ENCODE measurements at places on chromosomes 2 and 18.

DNA sequence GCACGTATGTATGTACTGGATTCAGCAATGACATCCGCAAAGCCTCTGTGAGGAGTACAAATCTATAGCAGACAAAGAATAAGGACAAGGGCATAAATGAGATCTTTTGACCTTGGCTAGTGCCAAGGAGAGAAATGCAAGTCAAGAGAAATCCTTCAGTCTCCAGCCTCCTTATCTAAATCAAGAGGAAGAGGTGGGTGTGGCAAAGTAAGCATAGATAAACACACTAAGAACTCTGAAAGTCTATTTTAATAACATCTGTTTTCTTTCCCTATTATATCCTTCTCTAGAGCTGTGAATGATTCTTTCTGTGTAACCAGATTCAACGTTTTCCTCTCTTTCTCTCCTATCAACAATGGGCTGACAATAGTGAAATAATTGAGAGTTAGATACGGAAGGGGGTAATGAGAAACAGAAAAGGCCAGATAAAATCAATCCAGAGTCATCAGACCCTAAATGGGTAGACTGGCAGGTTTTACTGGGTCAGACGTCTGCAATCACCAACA is 118.5 kb upstream of the ZFP36L2 start:
- no peak for DNase-seq

DNA sequence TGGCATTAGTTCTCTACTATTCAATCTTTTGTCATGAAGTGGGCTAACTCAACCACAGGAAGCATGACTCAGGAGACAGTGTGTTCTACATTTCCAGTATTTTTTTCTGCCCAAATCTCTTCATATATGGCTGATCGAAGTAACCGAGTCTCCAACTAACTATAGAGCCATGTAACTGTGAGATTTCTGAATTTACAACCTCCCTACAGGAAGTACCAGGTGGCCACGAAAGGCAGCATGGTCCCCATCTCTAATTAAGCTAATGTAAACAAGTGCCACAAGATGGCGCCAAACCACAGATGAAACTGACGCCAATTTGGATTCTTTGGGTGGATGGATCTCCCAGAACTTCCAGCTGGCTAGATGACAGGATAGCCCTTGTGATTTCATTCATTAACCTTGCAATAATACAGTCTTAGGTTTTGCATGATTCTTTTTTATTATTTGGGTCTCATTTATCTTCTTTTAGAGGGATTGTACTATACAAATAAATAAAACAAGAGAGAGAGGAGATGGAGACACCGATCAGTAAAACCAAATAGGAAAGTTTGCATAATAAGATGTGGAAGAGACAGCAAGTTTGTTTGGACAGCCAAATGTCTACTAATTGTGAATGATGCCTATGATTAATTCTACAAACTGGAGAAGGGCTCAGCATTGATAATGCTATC is 18.3 kb upstream of the ARHGAP15 start:
- DNase-seq: peak; percentile 84

GRCh38 chr2:227612546-227613271 is 1.9 kb downstream of the SCYGR3 start:
- DNase-seq: no peak

GRCh38 chr18:77068321-77069312 is 64.0 kb downstream of the MBP start:
- DNase-seq: no peak

DNA sequence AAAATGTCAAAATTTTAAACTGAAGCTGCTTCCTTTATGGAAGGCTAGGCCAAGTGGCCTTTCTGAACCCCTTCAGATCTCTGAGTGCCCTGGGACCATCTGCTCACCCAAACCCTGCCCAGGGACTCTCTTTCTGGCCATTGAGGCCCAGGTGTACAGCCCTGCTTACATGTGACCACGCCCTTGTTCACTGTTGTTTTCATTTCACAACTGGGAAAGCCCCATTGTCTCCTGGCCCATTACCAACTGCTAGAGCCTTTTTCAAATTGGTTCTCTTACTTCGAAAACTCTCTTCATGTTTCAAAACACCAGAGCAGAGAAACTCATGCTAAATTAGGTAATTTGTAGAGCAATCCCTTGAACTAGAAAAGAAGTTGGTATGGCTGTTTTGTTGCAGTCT is 219.5 kb upstream of the TANK start:
- no peak for DNase-seq

DNA sequence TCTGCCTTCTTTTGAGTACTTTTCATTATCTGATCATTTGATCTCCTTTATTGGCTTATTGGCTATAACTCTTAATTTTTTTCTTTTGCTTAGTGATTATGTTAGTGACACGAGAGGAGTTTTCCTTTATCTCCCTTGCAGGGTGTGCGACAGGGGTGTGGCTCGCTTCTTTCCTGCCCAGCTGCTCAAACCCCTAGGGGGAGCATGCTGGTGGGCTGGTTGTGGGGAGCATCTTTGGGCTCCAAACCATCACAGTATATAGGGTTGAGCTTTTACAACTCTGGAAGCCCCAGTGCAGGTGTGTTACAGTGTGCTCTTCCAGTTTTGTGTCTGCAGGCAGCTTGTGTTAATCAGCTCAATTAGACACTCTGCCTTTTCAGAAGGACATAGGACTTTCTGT is 357.0 kb upstream of the TMEFF2 start:
- no peak for DNase-seq

DNA sequence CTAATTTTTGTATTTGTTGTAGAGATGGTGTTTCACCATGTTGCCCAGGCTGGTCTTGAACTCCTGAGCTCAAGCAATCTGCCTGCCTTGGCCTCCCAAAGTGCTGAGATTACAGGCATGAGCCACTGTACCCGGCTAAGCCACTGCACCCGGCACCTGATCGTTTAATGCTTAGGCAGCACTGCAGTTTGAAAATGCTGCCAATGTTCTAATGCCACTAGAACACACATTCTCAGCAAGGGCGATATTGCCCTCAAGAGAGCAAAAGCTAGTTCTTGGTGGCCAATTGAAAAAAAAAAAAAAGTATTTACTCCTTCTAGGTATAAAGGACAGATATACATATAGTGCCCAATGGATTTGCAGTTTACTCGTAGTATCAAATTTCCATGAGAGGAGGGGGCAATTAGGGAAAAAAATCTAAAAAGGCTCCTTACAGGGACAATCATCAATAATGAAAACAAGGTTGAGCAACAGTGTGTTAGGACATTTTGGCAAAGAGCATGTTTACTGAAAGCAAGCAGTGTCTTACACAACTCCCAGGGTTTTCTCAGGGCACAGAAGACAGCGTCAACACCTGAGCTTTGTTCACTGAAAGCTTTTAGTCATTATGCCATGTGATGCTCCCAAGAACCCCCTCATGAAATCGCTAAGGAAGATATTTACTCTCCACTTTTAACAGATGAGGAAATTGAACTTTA is 199.9 kb upstream of the PKDCC start:
- no peak for DNase-seq

DNA sequence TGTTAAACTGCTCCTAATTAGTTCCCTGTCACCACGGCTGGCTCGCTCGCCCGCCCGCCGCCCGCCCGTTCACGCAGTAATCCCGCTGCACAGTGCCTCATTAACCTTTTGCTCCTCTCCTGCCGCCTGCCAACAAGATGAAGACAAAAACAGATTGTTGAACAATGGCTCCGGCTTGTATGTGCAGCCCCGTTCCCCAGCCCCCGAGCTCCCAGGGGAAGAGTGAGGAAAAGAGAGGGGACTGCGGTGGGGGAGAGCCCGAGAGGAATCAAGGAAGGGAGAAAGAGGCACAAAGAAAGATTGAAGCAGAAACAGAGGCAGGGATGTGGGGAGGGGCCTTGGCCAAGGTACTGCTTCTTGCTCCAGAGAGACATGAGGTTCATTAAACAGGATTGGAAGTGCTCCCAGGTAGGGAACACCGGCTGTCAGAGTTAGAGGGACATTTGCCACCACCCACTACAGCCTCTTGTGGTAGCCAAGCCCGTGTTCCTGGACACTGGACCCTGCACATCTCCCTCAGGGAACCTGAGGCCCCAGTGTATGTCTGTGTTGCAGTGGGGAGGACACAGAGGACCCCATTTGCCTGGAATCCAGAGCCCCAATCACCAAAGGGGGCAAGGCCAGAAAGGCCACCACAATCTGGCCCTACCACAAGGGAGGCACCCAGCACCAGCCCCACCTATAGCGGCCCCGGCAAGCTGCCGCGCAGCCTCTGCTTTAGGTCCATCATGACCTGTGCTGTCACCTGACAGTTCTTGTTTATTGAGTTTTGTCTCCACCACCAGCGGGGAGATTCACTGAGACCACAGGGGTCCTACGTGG is 38.1 kb downstream of the EMX1 start:
- DNase-seq: no peak

DNA sequence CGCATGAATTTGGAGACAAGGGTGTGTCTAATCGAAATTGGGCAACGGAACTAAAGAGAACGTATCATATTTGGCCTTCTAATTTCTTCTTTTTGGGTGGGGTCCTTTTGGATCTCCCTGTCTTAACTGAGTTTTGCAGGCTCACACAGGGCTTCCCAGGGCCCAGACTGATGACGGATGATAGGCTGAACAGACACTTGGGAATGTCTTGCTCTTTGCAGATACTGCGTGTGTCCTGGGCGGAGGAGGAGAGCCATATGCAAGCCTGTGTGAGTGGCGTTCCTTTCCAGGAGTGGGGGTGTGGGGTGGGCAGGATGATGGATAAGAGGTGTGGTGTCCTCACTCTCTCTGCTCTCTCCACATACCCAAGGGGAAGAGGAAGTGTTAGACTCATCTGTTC is 40.1 kb downstream of the TNP1 start:
- no peak for DNase-seq

DNA sequence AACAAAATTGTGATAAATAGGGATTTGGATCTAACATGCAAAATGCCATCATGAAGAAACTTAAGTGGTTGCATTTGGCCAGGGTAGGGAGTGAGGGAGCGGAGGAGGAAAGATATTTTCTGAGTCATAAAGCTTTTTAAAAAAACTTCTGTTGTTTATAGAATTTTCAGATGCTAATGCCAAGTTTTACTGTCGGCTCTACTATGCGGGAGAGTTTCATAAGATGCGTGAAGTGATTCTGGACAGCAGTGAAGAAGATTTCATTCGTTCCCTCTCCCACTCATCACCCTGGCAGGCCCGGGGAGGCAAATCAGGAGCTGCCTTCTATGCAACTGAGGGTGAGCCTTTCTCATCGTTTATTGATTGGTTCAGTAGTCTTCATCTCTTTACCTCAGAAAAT is 56.0 kb upstream of the PTH2R start:
- no peak for DNase-seq

All from HT-29 (cell line).